ENCODE measurements at places on chromosomes 1 and 21.

GRCh38 chr1:204359131-204359473 is 627 bp downstream of the PLEKHA6 start:
- DNase-seq, result no peak

- peak; percentile 92 for DNase-seq
Observed at GRCh38 chr1:32818804-32819541, 1.5 kb downstream of the S100PBP start.

GRCh38 chr1:111468717-111469100 is 5.1 kb upstream of the C1orf162 start:
- no peak for DNase-seq

GRCh38 chr1:235434001-235434400 is 66.8 kb downstream of the TBCE start:
- no peak for DNase-seq

DNA sequence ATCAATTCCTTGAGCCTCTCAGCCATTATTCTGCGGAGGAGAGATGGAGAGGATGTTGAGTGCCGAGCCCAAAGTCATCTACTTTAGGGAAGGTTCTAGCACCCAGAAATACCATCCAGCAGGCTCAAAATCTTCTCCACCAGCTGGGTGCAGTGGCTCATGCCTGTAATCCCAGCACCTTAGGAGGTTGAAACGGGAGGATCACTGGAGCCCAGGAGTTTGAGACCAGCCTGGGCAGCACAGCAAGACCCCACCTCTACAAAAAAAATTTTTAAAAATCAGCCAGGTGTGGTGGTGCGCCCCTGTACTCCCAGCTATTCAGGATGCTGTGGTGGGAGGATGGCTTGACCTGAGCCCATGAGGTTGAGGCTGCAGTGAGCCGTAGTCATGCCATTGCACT is 39.5 kb upstream of the CAPZB start:
- no peak for DNase-seq

GRCh38 chr1:216836316-216836715 is 113.1 kb upstream of the ESRRG start:
- DNase-seq, result no peak

- DNase-seq, result no peak
Observed at GRCh38 chr1:44786138-44786840, 1.7 kb downstream of the BEST4 start.

- no peak for DNase-seq
Observed at GRCh38 chr1:184199438-184200085, 148.0 kb downstream of the TSEN15 start.

GRCh38 chr1:13550663-13551062 is 33.0 kb upstream of the PDPN start:
- no peak for DNase-seq
